ENCODE measurements at places on chromosomes 7 and 10.

- DNase-seq = no peak
These were observed 231.8 kb downstream of the KCNMA1 start for GRCh38 chr10:77405771-77406241.

DNA sequence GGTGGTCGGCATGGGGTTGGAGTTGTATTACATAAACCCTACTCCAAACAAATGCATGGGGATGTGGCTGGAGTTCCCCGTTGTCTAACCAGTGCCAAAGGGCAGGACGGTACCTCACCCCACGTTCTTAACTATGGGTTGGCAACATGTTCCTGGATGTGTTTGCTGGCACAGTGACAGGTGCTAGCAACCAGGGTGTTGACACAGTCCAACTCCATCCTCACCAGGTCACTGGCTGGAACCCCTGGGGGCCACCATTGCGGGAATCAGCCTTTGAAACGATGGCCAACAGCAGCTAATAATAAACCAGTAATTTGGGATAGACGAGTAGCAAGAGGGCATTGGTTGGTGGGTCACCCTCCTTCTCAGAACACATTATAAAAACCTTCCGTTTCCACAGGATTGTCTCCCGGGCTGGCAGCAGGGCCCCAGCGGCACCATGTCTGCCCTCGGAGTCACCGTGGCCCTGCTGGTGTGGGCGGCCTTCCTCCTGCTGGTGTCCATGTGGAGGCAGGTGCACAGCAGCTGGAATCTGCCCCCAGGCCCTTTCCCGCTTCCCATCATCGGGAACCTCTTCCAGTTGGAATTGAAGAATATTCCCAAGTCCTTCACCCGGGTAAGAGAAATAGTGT is at the start of gene CYP2E1:
Gene CYP2E1, plus strand, starts transcription at position 407 of the 632 bp plus-strand sequence. Its CDS starts 33 bp downstream, at position 440.
- DNase-seq = no peak

GRCh38 chr7:98823226-98823625 is 46.6 kb downstream of the TMEM130 start:
- DNase-seq = no peak

DNA sequence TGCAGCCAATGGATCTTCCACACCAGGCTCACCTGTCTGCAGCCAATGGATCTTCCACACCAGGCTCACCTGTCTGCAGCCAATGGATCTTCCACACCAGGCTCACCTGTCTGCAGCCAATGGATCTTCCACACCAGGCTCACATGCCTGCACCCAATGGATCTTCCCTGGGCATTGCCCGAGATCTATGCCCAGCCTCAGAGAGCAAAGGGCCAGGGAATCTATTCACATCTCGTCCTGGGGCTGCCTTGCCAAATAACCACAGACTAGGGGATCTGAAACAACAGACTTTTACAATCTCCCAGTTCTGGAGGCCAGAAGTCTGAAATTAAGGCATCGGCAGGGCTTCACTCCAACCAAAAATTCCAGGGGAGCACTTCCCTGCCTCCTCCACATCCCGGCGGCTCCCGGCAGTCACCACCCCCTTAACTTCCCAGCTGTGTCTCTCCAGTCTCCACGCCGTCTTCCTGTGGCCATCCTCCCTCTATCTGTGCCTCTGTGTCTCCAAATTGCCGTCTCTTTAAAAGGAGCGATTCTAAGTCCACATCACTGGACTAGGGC is 92.4 kb upstream of the PPP2R2D start:
- no peak for DNase-seq

DNA sequence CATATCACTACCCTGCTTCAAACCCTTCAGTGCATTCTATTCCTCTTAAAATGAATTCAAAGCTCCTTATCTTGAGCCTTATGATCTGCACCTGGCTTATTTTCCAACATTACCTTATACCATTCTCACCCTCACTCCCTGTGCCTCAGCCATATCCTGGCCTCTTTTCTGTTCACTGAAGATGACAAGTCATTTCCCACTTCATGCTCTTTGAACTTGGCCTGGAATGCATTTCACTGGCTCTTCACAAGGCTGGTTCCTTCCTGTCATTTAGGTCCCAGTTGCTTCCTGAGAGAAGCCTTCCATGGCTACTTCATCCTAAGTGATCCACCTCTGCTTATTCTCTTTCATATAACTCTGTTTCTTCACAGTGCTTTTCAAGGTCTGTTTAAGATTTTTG is 3.2 kb upstream of the LIPF start:
- DNase-seq = no peak

DNA sequence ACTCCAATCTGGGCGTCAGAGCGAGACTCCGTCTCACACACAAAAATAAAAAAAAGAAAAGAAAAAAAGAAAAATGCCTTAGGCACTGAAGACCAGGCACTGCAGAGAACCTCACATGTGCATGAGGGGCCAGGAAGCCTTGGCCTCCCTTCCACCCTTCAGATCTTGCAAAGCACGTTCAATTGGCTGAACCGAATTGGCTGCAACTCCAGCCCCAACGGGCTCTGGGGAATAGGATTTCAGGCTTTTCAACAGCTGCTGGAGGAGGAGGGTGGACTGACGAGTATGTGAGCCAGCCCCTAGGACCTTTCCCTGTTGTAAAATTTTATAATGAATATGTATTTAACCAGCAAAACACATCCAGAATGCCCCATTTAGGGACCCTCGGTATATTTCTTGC is 16.7 kb downstream of the TMEM120A start:
- no peak for DNase-seq

DNA sequence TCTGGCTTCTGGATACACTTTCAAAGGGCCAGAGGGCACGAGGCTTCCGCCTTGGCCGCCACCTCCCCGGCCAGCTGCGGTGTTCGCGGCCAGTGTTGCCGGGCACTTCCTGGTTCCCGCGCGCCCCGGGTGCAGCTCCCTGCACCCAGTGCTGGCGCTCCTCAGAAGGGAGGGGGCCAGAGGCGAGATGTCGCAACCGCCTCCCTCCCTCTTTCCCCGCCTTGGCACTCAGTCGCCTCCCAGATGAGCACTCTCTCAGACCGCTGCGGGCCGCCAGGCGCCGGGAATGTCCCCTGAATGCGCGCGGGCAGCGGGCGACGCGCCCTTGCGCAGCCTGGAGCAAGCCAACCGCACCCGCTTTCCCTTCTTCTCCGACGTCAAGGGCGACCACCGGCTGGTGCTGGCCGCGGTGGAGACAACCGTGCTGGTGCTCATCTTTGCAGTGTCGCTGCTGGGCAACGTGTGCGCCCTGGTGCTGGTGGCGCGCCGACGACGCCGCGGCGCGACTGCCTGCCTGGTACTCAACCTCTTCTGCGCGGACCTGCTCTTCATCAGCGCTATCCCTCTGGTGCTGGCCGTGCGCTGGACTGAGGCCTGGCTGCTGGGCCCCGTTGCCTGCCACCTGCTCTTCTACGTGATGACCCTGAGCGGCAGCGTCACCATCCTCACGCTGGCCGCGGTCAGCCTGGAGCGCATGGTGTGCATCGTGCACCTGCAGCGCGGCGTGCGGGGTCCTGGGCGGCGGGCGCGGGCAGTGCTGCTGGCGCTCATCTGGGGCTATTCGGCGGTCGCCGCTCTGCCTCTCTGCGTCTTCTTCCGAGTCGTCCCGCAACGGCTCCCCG is at the start of gene FFAR4:
Gene FFAR4, plus strand, starts transcription at position 231 of the 842 bp plus-strand sequence. Its CDS starts 56 bp downstream, at position 287.
- DNase-seq = no peak

DNA sequence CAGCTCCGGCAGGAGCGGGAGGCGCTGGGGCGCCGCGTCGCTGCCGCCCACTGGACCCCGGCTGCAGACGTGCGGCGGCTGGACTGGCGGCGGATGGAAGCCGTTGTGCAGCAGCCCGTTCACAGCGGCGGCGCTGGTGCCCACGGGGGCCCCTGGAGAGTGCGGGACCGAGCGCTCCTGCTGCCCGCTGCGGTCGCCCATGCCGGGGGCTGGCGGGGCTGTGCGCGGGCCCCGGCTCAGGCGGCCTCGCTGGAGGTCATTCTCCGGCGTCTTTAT is 413 bp downstream of the PANK1 start:
- no peak for DNase-seq

GRCh38 chr7:128989961-128990360 is 52.2 kb downstream of the IRF5 start:
- DNase-seq = no peak

DNA sequence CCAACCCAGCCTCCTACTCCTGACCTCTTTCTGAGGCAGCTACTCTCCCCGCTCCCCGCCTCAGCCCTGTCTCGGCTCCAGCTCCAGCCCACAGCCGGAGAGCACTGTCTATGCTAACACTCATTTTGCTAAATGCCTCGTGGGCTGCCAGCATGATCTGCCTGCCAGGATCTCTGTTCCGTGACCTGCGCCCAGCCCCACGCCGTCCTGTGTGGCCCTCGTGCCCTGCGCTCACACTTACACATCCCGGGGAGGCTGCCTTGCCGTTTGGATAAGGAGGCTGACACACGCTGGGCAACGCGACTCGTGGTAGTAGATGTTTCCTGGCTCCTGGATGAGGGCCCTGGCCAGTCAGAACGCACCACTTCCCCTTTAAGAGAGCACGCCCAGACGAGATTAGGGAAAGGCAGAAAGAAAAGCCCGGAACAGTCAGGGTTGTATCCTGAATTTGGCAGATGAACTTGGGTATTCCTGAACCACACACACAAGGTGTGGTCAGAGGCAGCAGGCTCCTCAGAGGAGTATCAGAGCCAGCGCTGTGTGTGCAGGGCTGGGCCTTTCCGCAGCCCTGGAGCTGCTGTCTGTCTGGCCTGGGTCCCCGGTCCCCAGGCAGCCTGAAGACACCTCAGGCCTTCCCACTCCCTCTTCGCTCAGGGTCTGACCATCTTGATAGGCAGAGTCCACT is 97.7 kb upstream of the EFCAB10 start:
- no peak for DNase-seq

- no peak for DNase-seq
These were observed 171.6 kb upstream of the AUTS2 start for GRCh38 chr7:69426705-69427104.

- DNase-seq = no peak
These were observed 4.0 kb downstream of the CDCA7L start for GRCh38 chr7:21941611-21942141.

DNA sequence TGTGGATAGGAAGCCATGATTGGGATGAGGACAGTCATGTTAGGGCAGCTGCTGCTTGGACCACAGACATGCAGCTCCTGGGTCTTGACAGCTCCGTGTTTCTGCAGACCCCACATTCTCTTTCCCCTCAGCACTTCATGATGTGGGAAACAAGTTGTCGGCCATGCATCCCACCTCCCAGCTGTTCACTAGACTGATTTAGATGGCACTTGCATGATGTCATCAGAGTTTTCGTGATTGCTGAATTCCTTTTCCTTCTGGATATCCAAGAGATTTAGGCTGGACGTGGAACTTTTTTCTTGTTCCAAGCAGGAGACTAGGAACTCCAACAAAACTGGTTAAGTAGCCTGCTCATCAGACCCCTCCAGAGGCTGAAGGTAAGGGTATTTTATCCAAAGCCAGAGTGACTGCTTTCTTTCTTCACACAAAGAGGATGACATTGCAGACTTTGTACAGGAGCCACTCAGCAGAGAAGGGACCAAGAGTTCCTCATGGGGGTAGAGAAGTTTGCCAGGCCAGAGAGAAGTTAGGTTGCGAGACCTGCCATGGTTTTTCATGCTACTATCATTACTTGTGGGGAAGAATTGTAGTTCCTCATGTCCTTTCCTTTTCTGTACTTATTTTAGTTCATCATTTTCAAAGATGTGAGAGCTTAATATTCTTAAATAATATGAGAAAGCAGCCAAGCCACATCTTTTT is 117.7 kb upstream of the GJD4 start:
- DNase-seq = no peak

- no peak for DNase-seq
These were observed 180.5 kb downstream of the PFKFB3 start for GRCh38 chr10:6383096-6383812.

- no peak for DNase-seq
These were observed 142.7 kb downstream of the JCAD start for GRCh38 chr10:29916669-29917068.

DNA sequence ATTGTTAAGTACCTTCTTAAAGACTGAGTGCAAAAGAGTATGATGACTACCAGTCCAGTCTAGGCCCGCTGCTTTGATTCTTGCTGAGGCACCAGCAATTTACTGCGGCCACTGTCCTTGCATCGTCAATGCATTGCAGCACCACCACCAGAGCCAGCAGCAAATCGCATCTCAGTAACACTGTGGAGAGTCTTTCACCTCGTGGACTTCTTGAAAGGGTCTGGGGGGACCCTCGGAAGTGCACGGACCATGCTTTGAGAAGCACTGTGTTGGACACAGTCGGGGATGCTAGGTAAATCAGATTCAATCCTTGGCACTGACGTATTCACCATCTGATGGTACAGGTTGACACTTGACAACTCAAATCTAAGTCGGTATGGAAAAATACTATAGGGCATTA is 493.6 kb downstream of the RPS24 start:
- DNase-seq = no peak

DNA sequence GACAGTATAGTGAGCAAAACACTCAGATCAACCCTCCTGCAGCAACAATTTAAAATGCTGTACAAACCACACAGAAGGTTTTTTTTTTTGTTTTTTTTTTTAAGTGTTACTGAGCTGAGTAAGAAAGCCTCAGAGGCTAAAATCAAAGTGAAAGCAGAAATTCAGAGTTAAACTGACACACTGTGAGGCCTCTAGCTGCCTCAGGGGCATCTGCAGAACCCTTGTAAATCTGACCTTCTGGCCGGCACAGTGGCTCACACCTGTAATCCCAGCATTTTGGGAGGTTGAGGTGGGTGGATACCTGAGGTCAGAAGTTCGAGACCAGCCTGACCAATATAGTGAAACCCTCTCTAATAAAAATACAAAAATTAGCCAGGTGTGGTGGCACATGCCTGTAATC is 7.4 kb upstream of the GNA12 start:
- DNase-seq = no peak

- no peak for DNase-seq
These were observed 5.1 kb downstream of the MTPAP start for GRCh38 chr10:30343962-30344361.

- DNase-seq = no peak
These were observed 130.0 kb upstream of the BTBD16 start for GRCh38 chr10:122140941-122141623.

- DNase-seq = no peak
These were observed 109.2 kb downstream of the ATE1 start for GRCh38 chr10:121818599-121818998.

DNA sequence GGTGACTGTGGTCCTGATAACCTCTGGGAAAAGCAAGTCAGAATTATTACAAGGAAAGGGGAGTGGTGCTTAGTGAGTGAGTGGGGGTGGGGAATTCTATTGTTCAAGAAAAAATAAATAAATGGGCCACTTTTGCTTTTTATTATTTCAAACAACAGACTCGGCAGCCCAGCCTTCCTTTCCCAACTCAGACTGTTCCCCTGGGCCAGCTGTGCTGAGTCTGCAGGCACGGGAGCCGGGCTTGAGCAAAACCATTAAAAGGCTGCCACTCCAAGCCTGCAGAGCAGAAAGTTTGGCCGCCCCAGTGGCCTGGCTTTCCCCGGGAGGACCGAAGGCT is 90.0 kb downstream of the PLXNA4 start:
- no peak for DNase-seq

DNA sequence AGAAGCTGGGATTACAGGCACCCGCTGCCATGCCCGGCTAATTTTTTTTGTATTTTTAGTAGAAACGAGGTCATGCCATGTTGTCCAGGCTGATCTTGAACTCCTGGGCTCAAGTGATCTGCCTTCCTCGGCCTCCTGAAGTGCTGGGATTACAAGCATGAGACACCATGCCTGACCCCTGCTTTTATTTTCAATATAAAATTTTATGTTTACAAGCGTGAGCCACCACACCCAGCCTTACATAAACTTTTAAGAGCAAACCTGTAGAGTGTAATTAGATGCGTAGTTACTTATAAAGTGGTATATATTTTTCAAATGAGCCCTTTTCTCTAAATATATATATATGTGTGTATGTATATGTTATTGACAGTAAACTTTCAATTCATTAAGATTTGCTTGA is 8.7 kb downstream of the CNNM2 start:
- DNase-seq = no peak

Measured in activated T-helper 1 cell treated with anti-CD3 and anti-CD28 coated beads, Interleukin-2, amount 50 U/mL, for 16 hours (primary cell).